ENCODE measurements at places on chromosomes 16 and 17.

- DNase-seq, result no peak
These were observed 64.6 kb downstream of the USP32 start for GRCh38 chr17:60327134-60327900.

GRCh38 chr16:61617219-61617783 lies 418.9 kb downstream of the CDH8 start:
- no peak for DNase-seq

- no peak for DNase-seq
These were observed 21.7 kb downstream of the COTL1 start for GRCh38 chr16:84596161-84596560.

DNA sequence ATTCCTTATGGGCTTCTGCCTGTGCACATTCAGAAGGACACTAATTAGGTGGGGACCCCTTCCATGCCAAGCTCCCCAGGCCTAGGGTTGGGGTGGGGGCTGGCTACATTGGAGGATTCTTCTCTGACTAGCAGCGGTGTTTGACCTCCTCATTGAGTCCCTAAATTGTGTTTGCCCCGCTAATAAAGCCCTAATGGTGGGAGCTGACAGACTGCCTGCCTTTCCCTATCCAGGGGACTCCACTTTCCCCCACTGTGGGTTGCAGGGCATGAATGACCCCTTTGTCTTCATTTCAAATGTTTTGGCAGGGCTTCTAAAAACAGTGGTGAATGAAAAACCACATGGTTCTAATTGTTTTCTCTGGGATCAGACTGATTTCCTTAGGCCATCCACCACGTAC lies 476.8 kb upstream of the CDH11 start:
- DNase-seq, result no peak

- no peak for DNase-seq
These were observed 393.1 kb upstream of the ASIC2 start for GRCh38 chr17:33686171-33686570.

GRCh38 chr16:79107301-79107700 lies 493.2 kb downstream of the MAF start:
- no peak for DNase-seq

DNA sequence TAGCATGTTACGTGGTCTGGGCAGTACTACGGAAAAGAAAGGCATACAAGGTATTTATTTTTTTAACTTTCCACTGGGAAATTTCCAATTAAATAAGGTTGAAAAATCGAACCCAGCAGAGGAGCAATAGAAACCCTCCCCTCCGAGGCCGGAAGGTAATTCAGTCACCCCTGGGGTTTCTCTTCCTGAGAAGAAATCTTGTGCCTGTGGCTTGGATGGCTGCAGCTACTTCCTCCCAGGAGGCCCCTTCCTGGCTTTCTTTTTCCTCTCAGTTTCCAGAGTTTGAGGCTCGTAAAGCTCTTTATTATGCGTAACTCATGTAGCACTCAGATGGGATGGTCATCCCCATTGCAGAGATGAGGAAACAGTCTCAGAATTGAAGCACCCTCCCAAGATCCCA lies 140.3 kb downstream of the ASIC2 start:
- no peak for DNase-seq

DNA sequence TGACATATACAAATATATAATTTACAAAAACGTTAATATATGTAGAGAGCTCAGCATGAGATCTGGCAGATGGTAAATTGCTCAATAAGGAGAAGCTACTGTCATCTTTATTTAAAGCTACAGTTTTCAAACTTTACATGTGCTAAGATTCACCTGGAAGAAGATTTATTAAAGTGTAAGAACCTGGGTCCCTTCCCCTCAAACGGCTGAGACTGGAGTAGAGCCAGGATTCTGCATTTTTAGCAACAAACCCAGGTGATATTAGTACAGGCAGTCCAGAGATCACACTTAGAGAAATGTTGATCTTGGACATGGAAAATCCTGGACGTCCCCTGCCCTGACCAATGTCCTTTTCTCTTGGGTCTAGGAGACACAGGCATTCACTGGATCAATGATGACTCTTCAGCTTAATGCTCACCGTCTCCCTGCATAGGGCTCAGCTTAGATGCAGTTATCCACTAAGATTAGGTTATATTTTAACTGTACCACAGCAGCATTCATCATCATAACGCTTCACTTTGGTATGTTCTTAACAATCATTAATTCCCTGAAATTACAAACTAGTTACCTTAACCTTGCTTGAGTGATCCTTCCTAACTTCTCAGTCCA lies 20.4 kb downstream of the CDR2 start:
- DNase-seq, result no peak

DNA sequence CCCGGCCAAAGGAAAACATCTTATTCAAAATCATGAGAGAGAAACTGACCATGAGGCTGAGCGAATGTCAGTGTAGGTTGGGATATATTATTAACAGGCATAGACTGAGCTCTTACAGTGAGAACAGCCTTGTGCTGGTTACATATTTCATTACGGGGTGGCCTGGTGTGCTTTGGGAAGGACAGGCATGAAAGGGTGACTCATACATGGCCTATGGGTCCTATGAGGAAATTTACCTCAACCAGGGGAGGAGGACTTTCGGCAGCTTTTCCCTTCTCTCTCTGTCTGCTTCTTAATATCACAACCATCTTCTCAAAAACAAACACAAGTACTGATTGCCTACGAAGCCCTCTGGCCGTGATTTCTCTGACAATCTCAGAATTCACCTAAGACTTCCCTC lies 579.1 kb downstream of the CDH13 start:
- DNase-seq, result no peak

DNA sequence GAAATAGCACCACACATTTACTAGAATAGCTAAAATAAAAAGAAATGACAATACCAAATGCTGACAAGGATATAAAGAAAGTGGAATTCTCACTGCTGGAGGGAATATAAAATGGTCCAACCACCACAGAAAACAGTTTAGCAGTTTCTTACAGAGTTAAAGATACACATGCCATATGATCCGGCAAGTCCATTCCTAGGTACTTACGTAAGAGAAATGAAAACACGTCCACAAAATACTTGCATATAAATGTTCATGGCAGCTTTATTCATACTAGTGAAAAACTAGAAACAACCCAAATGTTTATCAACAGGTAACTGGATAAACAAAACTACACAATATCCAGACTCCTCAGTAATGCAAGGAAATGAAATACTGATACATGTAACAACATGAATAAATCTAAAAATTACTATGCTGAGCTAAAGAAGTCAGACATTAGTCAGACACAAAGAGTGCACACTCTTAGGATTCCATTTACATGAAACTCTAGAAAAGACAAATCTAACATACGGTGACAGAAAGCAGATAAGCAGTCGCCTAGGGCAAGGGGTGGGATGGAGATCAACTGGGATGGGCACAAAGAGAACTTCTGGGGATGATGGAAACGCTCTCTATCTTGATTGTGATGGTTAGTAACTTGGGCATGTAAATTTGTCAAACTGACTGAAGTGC lies 76.4 kb downstream of the SMG6 start:
- no peak for DNase-seq

DNA sequence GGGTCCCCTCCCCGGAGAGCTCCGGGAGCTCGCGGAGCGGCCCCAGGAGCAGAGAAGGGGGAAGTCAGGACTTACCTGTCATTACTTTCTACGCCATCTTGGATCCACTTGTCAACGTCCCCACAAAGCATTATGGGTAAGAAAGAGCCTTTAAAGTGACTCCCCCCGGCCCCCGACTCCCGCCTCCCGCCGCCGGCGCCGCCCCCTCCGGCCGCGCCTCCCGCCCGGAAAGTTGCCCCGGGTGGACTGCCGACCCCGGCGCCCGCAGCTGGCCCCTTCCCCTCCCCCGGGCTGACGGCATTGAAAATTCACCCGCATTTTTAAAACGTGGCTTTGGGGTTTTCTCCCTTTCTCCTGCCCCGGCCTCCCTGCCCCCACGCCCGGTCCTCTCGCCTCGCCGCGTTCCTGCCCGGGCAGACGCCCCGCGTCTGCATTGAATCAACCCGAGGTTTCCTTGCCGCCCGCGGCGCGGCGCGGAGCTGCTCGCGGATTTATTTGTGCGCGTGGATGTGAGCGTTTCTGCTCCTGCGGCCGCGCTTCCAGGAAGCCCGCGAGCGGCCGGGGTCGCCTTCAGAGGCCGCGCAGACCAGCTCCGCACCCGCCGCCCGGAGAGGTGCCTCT lies at the start of gene HELZ:
Gene HELZ (minus strand): TSS at position 124 of the 621 bp plus-strand sequence. CDS start 26,392 bp downstream, outside the sequence.
- DNase-seq, result peak; percentile 73

GRCh38 chr17:31216031-31216751 lies 80.8 kb downstream of the OMG start:
- peak; percentile 85 for DNase-seq

GRCh38 chr17:14622615-14623101 lies 321.8 kb downstream of the HS3ST3B1 start:
- no peak for DNase-seq

DNA sequence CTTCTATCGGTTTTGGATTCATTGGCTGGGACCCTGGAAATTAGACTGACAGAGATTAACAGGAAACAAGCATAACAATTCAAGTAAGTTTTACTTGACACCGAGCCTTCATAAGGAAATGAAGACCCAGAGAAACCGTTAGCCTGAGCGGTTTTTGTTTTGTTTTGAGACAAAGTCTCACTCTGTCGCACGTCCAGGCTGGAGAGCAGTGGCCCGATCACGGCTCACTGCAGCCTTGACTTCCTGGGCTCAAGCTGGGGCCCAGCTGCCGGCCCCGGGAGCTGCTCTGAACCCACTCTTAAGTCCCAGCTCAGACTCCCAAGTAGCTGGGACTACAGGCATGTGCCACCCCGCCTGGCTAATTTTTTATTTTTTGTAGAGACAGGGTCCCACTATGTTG lies 321.3 kb downstream of the SEC14L1 start:
- no peak for DNase-seq
